ENCODE measurements at places on chromosomes 4 and X.

DNA sequence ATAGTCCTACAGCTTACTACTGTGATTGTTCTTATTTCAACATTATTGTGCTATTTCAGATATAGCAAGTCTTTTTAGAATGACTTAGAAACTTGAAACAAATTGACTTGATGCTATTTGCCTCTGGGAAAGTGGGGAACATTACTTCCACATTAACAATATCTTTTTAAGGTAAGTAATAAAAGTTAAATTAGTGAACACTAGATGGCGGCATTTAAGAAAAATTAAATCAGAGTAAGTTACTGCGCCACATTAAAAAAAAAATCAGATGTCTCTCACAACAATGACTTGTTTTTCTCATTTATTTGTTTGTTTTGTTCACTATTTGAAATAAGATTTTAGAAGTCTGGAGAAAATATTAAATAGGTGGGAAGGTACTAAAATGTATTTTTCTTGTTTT, 1026.9 kb upstream of the SLIT2 start:
- DNase-seq = no peak

DNA sequence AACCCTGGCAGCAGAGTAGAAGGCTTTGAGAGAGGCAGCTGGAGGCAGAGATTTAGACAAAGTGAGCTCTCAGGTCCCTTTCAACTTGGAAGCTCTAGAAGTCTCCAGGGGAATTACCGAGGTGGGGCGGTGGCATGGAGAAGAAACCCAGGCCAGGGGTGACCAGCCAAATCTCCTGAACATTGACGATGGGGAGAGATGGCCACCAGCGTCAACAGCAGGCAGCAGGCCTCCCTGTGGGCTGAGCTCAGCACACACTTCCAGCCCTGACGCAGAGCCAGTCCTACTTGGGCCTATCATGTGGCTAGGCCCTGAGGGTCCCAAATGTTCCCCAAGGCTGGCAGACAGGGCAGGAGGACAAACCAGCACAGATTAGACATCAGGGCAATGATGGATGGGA, 187.8 kb downstream of the BCOR start:
- DNase-seq = no peak

- no peak for DNase-seq
Observed at GRCh38 chrX:103626855-103627254, 1.9 kb upstream of the TCEAL1 start.

DNA sequence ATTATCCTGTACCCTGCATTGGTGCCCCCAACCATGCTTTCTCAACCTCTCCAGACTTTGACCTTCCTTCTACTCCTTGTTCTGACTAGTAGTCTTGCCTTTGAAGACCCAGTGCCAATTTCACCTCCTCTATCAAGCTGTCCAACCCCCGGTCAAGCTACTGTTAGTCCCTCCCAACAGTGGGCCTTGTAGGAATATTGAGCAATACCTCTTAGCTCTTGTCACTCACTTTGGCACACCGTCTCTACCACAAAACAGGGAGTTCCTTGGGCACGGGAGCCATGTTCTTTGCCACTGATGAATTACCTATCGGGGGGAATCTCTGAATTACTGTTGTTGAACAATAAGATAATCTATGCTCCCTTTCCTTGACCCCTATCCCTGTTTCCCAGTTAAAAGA, 25.2 kb downstream of the LAS1L start:
- DNase-seq = no peak

GRCh38 chrX:55187281-55187680, 32.9 kb upstream of the PAGE5 start:
- DNase-seq = no peak

DNA sequence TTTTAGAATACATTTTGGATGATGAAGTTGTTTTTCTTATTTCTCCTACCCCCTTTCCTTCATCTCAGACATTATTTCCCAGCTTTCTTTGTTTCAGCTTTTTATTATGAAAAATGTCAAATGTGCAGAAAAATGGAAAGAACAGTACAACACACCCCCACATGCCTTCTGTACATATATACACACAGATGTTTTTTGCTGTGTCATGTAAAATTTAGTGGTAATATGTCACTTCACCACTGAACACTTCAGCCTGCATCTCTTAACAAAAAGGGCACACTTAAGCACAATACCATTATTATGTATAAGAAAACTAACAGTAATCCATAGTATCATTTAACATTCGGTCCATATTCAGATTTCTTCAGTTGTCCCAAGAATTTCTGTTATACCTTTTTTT, 37.8 kb downstream of the OCRL start:
- no peak for DNase-seq

DNA sequence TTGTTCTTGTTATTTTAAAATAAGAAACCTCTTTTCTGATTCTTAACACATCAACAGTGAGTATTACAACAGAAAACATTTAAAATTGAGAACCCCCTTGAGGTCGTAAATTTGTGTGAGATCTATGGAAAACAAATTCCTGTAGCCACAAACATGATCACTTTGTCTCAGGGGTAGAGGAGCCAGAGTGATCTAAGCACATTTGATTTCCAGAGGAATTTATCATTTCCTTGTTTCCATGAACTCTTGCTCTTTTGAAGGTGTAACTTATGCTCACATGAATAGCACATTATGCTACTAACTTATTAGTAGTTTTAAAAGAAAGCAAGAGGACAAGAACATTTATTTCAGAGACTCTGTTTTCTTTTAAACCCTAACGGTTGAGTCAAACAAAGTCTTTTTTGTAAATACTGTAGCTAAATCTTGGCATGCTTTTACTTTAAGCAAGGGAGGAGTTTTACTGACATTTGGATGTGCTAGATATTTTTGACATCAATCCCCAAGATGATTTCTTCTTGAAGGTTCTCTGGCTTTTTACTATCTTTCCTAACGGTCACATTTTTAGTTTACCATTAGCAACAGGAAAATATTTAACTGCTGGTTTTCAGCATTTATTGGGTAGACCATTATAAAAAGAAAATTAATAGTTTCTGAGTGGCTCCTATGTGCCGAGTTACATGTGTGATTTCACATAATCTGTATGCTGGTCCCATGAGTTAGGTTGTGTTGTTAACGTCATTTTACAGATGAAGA, 27.9 kb upstream of the ZCCHC12 start:
- DNase-seq = no peak

Data from stimulated activated CD4-positive, alpha-beta T cell treated with anti-CD3 and anti-CD28 coated beads, Interleukin-4, amount 100 ng/mL, for 1 hour (primary cell).